ENCODE measurements at places on chromosomes 3 and 15.

DNA sequence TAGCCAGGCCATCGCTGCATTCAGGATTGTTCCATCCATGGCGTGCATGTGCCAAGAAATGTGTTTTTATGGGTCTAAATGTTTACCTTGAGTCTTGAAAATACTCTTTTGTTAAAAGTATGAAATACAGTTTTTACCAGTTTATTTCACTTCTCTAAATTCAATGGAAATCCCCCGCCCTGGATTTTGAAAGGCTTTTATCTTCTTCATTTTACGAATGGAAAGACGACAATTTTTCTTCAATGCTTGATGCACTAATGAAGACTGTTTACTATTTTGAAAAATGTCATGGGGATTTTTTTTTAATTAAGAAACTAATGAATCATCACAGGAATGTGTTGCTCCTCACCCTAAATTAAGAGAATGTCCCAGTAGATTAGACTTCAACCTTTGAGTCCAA lies 83.5 kb downstream of the FAM81A start:
- DNase-seq, result no peak

DNA sequence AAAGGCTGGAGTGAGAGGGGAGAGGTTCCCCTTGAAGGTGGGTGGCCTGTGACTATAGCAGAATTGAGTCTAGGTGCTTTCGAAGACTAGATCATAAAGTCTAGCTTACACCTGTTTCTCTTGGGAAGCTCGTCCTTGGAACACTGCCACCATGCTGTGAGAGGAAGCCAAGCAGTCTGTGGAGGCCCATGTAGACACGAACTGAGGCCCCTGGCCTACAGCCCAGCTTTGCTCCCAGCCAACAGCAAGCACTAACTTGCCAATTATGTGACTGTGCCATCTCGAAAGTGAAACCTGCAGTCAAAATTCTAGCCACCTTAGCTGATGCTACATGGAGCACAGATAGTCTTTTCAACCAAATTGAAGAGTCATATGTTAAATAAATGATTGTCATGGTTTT lies 190.5 kb upstream of the NECTIN3 start:
- DNase-seq, result no peak

GRCh38 chr3:10992943-10993728 lies 588 bp downstream of the SLC6A1 start:
- no peak for DNase-seq

DNA sequence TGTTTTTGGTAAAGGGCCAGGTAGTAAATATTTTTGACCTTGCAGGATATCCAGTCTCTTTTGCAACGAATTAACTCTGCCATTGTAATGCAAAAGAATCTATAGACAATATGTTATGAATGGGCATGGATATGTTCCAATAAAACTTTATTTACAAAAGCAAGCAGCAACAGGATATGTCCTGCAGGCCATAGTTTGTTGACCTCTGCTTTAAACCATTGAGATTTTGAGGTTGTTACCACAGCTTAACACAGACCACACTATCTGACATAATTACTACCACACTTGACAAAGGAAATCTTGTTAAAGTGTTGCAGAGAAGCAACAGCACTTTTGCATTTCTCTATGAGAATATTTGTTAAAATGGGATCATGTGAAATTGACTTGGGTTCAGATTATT lies 349.3 kb downstream of the ERC2 start:
- DNase-seq, result no peak

- DNase-seq, result no peak
Observed at GRCh38 chr15:68631601-68632051, 52.8 kb downstream of the CORO2B start.

- no peak for DNase-seq
Observed at GRCh38 chr3:40504636-40505430, 1.0 kb upstream of the ZNF620 start.

- no peak for DNase-seq
Observed at GRCh38 chr3:43291546-43291945, 5.2 kb downstream of the SNRK start.

DNA sequence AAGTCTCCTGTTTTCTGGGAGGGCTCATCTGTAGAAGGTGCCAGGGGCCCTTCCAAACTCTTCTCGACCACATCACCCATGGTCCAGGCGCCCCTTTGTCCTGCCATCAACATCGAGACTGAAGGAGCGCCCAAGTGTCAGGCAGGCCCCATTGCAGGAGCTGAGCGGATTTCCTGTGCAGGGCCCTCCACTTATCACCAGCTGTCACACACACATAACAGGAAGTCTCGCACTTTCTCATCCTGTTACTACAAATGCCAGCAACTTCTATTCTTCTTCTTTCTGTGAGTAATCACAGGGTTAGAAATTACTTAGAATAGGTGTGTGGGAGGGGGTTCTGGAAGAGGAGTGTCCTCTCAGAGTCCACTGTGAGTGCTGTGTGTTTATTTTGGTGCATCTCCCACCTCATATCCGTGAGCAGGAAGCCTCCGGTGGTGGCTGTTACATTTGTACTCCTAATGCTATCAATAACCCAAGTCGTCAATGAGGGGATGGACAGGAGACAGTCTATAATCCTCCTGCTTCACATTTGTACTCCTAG lies at the start of gene KLHL6:
Gene KLHL6 (minus strand): TSS at position 166 of the 541 bp plus-strand sequence. CDS start 53 bp downstream, at position 113.
- DNase-seq, result peak; percentile 59

- DNase-seq, result no peak
Observed at GRCh38 chr15:39597751-39598185, 16.9 kb downstream of the THBS1 start.

DNA sequence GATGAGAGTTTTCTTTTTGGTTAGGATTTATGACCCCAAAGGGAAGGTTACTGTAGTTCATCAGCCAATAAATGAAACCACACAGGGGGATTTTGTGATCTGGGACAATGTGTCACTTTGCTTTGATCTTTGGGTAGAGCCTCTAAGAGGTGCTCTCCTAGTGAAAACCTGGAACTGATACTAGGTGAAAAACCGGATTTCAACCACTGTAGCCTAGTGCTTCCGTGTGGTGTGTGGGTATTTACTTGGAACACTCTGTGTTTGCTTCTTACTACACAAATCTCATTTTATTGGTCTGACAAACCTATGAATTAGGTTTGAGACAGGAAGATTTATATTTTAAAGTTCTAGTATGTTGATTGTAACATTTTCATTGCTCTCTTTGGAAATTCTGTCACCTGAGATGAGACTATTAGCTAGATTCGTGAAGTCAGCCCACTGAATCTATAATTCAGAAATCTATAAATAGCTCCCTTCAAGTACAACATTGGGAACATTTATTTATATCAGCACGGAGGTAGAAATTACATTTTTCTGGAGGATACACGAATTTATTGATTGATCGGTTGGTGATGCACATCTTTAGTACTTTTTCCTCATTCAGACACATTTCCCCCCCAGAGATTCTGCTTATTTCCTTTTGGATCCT lies 119.8 kb downstream of the AKAP13 start:
- no peak for DNase-seq

DNA sequence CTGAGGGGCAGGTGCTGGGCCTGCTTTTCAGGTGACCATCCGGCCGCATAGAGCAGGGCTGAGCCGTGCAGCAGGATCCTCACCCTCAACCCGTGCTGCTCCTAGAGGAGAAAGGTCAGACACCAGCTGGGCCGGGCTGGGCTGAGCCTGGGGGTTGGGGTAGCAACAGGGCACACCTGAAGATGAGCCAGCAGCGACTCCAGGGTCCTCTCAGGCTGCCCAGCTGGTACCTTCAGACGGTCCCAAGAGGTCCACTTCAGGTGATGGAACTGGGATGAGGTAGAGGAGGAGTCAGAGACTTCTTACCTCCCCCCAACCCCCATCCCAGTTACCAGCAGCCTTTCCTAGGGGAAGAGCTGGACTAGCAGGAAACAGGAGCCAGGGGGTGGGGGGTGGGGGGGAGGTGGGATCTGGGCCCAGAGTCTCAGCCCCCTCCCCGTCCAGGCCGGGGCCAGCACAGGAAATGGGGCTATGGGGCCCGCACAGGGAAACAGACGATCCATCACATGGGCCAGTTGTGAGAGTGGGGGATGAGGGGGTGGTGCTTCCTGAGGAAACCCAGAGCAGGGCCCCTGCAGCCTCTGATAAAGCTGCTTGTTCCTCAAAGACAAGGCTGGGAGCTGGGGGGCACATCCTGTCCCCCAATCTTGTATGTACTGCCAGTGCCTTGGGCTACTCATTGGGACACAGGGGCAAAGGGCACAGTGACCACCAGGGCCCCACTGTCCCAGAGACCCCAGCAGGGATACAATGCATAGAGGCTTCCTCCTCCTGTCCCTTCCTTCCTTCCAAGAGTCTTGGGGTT lies 3.0 kb downstream of the INKA1 start:
- no peak for DNase-seq

DNA sequence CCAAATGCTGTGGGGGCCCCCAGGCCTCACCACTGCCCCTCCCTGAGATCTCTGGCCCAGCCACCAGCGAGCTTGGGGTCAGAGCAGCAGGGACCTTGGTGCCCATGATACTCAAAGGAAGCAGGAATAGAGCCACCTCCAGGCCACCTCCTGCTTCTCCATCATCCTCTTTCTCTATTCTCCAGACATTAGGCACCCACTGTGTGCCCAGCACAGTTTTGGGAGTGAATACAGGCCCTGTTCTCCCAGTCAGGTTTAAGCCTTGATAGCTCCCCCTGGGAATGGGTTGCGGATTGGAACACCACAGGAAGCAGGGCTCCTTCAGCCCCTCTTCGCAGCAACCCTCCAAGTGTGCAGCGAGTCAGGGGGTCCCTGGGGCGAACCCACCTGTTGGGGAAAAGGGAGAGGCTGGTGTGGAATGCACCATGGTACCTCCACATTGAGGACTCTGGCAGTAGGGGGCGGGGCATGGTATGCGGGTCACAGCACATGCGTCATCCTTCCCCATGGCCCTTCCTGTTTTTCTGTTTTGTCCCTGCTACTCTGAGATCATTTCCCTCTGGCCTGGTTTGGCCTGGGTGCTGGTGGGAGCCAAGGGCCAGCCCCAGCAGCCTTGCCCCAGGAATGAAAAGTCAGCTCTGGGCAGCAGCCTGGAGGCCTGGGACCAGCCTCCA lies 14.2 kb upstream of the SEMA3B start:
- no peak for DNase-seq

GRCh38 chr15:101179341-101180153 lies 72.3 kb downstream of the CHSY1 start:
- no peak for DNase-seq

DNA sequence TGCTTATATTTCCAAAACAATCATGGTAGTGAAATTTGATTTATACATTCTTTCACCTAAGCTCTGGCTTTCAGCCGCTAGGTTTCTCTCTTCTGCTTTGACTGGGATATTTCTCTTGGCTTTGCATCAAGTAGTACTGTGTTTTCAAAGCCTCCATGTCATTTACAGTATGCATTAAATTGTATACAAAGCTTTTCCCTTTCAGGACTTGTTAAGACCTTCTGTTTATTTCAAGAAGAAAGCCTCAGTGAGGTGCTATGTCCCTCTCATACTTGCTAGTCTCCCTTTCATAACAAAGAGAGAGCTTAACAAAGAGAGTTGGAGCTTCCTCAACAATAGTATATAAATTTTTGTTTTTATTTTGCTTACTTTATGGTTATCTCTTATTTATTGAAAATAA lies 84.2 kb upstream of the SLC25A26 start:
- DNase-seq, result no peak

DNA sequence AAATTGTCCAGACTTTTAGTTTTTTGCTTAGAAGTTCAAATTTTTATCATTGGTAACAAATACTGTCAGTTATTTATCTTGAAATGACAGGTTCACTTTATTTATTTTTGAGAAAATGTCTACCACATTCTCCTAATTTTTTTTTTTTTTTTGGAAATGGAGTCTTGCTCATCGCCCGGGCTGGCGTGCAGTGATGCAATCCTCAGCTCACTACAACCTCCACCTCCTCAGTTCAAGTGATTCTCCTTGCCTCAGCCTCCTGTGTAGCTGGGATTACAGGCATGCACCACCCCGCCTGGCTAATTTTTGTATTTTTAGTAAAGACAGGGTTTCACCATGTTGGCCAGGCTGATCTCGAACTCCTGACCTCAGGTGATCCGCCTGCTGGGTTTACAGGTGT lies 16.1 kb upstream of the EBLN2 start:
- no peak for DNase-seq

- DNase-seq, result no peak
Observed at GRCh38 chr3:102098130-102098885, 249.0 kb downstream of the NFKBIZ start.

DNA sequence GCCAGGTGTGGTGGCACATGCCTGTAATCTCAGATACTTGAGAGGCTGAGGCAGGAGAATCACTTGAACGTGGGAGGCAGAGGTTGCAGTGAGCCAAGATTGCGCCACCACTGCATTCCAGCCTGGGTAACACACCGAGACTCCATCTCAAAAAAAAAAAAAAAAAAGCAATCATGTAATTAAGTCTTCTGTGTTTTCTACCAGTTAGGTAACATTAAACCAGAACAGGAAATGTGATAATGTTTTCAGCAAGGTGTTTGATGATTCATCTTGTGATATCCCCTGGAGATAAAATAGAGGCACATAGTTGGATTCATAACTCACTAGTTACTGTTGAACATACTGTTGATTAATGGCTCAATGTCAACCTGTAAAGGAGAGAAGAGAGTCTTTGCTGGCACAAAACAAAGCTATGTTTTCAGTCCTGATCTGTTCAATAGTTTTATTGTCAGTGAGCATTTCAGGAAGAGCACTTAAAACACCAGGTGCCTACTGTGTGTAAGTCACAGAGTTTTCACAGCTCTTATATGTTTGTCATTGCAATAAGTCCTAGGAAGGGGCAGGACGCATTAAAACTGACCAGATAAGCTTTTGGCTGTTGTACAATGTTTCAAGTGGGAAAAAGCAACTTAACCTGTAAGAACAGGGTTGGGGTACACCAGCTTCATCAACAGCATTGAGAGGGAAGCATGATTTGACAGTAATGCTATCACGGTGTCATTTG lies 19.5 kb downstream of the DNAJB11 start:
- no peak for DNase-seq

GRCh38 chr3:140219291-140219690 lies 284.3 kb downstream of the CLSTN2 start:
- DNase-seq, result no peak

DNA sequence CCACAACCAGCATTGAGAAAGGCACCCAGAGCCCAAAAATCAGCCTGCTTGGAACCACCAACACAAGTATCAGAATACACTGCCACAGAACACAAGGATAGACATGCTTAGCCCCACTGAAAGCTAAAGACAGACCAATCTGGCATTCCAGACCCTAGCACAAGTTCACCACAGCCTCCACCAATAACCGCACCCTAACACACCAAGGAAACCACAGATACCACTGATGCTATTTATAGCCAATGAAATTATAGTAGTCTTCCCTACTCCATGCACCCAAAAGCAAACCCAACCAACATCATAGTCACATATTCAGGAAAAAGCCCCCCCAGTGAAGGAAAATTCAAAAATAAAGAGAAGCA lies 83.9 kb upstream of the STT3B start:
- no peak for DNase-seq

- DNase-seq, result no peak
Observed at GRCh38 chr3:64351713-64352638, 126.7 kb upstream of the PRICKLE2 start.

GRCh38 chr3:39404943-39405686 lies 1.4 kb upstream of the RPSA start:
- no peak for DNase-seq

GRCh38 chr3:153334558-153334957 lies 172.5 kb downstream of the RAP2B start:
- DNase-seq, result no peak

GRCh38 chr15:62792986-62793751 lies 249.4 kb upstream of the TPM1 start:
- DNase-seq, result no peak

Data from stimulated activated CD4-positive, alpha-beta T cell treated with anti-CD3 and anti-CD28 coated beads, Interleukin-4, amount 100 ng/mL, for 48 hours (primary cell).